ENCODE measurements at places on chromosomes 12 and 14. TPM values are rescaled to one million over a fixed set of nuclear protein-coding genes. Genes with fewer than 3 reads are reported as not detected.
A peak's percentile ranks its signal among the peaks of the same experiment; 100 is the strongest.

- no peak for DNase-seq
These were observed 580 bp downstream of the SALL2 start for GRCh38 chr14:21525571-21525961.

GRCh38 chr14:30974628-30975027 lies 50.8 kb upstream of the AP4S1 start:
- peak; percentile 9 for DNase-seq

- no peak for DNase-seq
These were observed 448.6 kb downstream of the FUT8 start for GRCh38 chr14:65860956-65861611.

DNA sequence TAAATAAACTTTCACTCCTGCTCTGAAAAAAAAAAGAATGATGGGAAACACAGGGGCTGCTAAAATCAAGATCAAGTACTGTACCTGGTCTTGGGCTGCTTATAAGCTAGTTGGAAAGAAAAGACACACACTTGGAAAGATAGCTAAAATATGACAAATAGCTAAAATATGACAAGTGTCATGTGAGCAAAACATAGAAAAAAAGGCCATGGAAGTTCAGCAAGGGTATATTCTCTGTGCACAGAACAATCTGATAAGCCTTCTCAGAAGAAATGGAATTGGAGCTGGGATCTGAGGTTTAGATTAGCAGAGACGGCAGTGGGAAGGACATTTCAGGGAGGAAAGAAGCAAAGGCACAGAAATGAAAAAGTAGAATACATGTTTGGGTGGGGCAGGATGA lies 126.2 kb upstream of the PMCH start:
- DNase-seq: no peak

DNA sequence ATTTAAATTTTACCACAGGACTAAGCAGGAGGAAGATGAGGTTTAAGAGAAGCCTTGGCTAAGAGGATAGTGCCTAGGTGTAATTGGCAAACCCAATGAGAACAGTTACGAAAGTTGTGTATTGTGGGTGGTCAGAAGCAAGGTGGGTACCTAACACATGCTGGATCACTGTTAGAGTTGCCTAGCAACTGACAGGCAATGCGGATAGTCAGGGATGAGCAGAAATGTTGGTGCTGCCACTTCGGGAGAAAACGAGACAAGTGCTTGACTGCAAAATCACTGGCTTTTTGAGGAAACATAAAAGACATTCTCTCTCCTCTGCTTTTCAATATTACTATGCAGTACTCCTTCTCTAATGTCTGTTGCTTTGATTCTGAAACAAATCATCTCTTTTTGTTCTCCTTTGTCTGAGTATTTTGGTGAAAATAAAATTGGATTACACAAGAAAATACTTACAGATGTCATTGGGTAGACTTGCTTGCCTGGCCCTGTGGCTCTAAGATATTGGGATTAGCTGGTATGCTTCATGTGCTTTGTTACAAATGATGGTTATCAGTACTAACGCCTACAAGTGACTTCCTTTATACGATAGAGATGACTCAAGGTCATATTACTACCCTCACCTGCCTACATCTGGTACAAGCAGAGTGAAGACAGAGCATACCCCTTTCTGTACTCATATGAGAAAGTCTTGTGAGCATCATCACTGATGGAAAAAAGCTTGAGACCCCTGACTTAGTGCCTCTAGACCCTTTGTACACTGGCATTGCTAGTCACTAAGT lies 48.0 kb downstream of the TDP1 start:
- no peak for DNase-seq

DNA sequence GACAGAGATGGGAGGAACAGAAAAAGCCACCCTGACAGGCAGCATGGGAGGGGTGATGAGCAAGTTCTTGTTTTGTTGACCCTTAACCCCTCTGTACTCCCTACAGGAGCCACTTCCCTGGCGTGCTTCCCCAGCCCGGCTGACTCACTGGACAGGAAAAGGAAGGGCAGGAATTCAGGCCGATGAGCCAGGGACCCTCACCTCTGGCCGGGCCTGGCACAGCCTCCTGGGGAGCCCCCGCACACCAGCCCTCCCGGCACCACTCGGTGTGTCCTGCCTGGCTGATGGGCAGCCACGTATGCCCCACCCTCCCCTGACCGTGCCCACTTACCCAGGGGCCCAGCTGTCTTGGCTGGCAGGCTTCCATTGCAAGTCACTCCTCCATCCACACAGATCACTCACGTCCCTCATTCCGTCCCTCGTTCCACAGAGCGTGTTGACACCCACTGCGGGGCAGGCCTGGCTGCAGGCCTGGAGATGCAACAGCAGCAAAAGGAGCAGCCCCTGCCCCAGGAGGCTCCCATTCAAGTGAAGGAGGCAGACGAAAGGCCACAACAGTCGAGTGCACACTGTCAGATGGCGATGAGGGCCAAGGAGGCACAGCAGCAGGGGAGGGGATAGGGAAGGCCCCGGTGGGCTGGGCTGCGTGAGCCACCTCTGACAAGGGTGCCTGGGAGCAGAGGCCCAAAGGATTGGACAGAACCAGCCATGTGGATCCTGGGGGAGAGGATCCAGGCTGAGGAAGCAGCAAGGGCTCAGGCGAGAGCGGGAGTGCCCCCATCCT lies 19.7 kb upstream of the CD9 start:
- peak; percentile 84 for DNase-seq

DNA sequence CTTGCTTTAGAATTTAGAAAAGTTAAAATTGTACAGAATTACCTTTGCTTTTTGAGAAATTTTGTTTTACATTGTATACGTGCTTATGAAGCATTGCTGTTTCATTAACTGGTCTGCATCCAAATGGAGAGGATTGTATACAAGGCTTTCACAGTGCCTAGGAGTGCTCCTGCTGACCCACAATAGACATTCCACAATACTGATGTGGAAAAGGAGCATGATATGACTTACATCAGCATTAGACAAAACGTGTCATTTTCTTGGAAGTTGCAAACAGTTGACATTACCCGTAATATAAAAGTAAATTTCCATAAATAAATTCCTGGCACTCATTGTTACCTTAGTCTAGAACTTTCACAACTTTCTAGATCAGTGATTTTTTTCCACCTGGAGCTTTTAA lies 1.9 kb downstream of the PRKD1 start:
- DNase-seq: no peak

DNA sequence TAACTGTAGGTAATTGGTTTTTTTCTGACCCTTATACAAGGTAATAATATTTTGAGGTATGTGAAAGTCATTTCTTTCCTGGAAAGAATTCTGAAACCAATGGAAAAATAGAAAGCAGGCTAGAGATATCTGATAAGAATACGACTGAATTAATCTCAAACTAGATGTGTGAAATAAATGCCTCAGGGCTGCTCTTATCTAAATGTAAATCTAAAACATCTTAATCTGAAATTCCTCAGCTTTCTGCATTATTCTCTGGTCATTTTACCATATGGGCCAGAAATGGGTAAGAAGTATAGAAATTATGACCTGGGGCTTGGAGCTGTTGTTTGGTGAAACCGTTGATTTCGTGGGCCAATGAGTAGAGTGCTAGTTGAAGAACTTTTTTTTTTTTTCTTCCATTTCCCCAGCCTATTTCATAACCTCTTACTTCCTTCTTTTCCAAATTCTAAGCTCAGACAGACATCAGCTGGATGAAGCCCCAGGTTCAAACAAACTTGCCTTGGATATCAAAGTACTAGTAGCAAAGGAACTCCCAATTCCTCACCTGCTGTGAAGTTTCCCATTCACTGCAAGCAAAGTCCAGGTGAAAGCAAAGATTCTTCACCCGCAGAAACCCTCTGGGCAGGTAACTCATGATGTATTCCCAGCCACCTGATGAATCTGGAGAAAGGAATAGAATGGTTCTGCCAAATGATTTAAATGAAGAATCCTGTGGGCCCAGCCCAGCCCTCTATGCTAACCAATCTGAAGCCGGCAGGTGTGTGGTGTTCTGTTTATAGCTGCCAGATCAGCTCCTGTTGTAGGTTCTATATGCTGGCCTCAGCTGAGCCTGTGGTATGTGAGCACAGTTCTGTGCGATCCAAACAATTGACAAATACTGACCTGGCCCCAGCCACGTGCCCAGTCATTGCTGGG lies 9.7 kb upstream of the FOS start:
- DNase-seq: no peak

The SERPINA3 gene
- not detected for total RNA-seq

The NFATC4 gene
- 1.0 TPM for total RNA-seq

The TRPV4 gene
- total RNA-seq: 1.4 TPM

The ADIPOR2 gene
- total RNA-seq: 36.2 TPM

Data from dermis microvascular lymphatic vessel endothelial cell (primary cell).